ENCODE measurements at places on chromosomes 3 and 15.

GRCh38 chr3:140270329-140270728, 335.3 kb downstream of the CLSTN2 start:
- no peak for DNase-seq

DNA sequence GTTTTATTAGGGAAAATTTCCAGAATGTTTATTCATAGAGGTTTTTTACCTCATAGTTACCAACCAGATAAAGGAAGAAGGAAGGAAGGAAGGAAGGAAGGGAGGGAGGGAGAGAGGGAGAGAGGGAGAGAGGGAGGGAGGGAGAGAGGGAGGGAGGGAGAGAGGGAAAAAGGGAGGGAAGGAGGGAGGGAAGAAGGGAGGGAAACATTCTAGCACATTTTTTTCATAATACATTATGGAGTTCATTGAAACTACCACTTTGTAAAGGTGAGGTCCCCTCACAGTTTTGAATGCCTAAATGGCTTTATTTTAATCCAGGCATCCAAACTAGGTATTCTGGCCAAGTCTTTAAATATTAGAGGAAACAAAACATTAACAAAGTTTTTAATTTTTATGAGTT, 1049.1 kb downstream of the ROBO1 start:
- no peak for DNase-seq

DNA sequence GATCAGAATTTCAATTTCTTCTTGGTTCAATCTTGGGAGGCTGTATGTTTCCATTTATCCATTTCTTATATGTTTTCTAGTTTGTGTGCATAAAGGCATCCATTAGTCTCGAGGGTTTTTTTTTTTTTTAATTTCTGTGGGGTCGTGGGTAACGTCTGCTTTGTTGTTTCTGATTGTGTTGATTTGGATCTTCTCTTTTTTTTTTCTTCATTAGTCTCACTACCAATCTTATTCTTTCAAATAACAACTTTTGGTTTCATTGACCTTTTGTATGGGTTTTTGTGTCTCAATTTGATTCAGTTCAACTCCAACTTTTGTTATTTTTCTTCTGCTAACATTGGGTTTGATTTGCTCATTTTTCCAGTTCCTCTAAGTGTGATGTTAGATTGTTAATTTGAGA, 48.9 kb downstream of the MCTP2 start:
- no peak for DNase-seq

GRCh38 chr3:171833789-171834460, 9.2 kb upstream of the TMEM212 start:
- DNase-seq: no peak

- no peak for DNase-seq
These were observed 261.9 kb downstream of the GABRG3 start for GRCh38 chr15:27232876-27233275.

DNA sequence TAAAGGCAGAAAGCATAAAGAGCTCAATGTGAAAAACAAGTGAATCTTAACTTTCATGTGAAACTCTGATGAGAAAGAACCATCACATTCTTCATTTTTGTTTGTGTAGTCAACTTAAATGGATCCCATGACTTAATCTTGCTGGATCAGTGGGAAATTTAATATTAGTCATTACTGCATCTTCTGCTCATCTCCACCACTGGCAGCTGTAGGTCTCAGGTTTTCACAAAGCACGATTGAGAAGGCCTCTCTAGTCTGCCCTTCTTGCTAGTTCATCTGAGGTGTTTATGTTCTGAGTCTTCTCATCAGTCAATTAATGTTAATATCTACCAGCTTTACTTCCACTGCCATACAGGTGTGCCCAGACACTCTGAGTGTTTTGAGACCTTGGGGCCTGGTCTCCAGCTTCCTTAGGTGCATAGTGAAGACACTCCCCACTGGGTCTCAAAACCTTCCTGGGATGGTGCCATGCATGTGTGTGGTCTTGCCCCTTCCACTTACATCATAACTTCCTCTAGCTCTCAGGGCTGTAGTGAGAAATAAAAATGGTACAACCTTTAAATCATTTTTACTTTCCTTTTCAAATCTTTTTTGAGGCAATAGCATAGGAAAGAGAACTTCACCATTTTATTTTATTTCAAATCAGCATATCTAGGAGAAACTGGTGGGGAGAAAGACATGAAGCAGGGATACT, 421.6 kb upstream of the CBLB start:
- no peak for DNase-seq

DNA sequence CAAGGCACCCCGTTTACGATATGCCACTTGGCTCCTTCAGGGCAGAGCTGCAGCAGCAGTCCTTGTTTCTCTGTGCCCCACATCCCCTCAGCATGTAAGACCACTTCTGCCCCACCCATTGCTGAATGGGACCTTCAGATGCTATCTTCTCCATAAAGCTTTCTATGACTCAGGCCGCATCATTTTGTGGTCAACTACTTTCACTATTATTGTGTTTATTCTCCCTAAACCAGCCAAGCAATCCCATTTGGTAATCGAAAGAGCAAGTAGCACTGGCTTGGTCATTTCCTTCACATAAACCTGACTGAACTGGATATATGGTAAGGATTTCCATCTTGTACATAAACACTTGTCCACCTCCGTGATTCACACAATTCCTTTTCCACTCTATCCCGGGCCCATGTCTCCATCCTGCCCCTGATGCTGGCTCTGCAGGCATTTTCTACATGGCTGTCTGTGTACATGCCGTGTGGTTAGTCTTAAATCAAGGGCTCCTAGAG, 25.7 kb downstream of the LIPC start:
- DNase-seq: no peak

DNA sequence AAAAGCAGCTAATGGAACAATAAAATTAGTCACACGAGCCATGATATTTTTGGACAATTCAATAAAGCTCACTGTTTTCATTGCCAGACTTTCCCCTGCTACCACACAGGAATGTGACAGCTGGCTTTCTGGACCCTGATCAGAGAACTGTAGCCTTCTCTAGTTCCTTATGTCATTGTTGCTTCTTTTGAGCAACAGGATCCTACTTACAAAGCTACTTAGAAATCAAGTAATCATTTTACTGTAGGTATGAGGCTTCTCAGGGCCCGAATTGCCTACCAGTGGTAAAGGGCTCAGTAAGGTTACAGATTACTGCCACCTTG, 94.3 kb upstream of the AADACL2 start:
- DNase-seq: no peak

- peak; percentile 16 for DNase-seq
These were observed 641 bp downstream of the OPA1 start for GRCh38 chr3:193593668-193594030.

DNA sequence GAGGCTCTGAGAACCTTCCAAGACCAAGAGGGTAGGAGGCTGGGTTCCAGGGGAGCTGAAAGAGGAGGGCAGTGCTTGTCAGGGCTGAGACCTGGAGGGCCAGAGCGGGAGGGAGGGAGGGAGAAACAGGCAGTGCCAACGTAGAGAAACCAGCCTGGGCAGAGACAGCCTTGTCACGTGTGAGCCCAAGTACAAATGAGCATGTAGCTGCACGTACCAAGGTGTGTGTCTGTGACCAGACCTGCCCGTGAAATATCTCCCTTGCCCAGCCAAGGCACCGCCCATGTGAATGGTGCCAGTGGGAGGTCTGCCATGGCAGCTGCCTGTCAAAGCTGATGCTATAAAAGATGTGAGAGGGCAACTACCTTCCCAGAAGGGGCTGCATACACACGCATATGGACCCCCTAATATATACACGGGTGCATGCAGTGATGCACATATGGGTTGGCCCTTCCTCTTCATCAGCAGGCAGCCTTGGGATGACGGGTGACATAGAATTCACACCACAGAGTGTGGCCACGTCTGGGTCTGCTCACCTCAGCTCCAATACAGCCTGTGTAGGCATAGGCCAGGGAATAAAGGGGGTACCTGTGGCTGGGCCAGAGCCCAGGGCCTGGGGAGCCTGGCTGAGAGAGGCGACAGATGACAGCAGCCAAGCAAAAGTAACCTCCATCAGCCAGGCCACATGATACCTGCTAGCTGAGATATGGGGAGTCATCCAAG, 7.8 kb upstream of the CTDSPL start:
- no peak for DNase-seq

GRCh38 chr15:49225572-49226281, 55.7 kb downstream of the GALK2 start:
- no peak for DNase-seq

GRCh38 chr3:149221783-149222517, at the start of gene CP:
Gene CP (minus strand): TSS chr3:149221829. CDS start chr3:149221792, 37 bp downstream.
- DNase-seq: no peak

DNA sequence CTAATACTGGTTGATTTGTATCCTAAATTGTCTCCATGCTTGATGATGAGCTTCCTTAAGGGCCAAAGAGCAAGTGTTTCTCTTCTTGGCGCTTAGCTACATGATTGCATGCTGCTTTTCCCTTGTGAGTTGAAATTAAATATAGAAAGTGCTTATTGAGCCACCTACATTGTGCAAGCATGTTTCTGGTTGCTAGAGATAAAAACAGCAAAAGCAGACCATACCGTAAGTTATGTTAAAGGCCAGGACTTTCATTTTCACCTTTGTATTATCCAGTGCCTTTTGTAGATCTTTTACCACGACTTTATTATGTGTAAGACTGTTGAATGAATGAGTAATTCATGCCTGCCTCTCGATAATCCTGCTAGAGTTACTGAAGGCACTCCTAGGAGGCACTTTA, 41.9 kb upstream of the CCNB2 start:
- DNase-seq: no peak

DNA sequence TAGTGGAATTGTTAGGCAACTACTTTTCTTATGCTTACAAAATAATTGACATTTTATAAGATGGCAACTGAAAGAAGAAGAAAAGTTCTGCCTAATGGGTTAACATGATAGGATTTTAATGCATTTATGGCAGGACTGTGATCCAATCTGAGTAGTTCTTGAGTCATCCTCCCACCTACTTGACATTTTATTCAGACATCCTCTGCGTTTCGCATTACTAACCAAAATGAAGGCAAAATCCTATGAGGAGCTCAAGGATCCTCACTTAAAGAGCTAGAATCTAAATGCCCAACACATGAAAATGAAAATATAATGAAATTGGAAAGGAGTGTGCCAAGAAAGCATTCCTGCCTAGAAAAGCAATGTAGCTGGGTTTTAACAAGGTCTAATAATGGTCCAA, 581.1 kb upstream of the SEMA6D start:
- DNase-seq: no peak

DNA sequence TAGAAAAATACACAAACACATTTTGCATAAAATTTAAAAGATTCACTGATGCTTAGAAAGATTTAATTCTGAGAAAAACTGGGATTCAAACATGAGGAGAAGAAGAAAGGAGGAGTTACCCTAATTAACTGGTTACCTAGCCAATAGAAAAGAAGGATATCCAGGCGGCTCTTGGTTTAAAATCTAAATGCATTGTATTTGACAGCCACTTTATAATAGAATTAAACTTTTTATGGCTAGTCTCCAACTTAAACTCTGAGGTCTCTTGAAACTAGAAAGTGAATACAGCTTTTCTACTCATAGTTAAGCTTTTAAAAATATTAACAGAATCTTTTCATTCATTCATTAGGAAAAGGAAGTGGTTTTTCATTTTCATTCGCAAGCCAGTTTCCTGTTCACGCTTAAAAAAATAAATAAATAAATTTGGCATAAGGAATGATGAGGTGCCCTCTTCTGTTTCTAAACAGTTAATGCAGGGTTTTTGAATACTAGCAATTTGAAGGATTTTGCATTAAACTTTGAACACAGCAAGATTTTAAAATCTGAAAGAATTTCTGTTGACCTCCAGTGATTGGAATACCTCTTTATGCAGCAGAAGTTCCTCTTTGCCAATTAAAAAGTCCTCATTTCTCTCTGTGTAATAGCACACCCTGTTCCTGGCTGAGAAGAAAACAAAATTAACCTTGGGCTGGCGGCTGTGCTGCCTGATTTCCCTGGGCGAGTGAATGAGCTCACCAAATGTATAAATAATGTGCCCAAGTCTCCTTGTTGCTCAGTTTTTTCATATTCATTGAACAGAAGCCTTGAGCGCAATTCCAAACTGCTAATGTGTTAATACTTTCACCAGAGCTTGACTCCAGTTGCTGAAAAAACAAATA, 105.1 kb downstream of the ZMAT3 start:
- DNase-seq: no peak

- no peak for DNase-seq
These were observed 68.6 kb downstream of the CDC25A start for GRCh38 chr3:48119505-48120193.

DNA sequence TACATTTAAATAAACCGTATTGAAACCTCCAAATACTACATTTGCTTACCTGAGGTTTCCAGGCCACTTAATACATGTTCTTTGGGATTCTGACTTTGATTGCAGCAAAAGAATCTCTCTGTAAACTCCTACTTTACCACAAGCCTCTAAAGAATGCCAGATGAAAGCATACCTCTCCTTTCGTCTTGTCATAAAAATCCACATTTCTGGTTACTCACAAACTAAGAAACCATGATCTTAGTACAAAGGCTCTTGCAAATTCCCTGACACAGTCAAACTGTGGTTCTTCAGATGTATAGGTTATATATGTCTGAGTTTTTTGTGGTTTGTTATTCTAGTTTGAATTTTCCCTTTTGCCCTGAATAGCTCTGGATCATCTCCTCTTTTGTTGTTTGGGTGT, 188.4 kb downstream of the RAP2B start:
- no peak for DNase-seq

- DNase-seq: no peak
These were observed 470.4 kb downstream of the ROBO1 start for GRCh38 chr3:79297245-79297960.

GRCh38 chr3:71541313-71541712, 42.2 kb downstream of the FOXP1 start:
- no peak for DNase-seq

- DNase-seq: no peak
These were observed 13.8 kb downstream of the EPHB1 start for GRCh38 chr3:134808835-134809234.

- no peak for DNase-seq
These were observed 101.7 kb upstream of the TPM1 start for GRCh38 chr15:62940755-62941361.

GRCh38 chr3:46065294-46065705, 38.0 kb upstream of the XCR1 start:
- DNase-seq: peak; percentile 73

DNA sequence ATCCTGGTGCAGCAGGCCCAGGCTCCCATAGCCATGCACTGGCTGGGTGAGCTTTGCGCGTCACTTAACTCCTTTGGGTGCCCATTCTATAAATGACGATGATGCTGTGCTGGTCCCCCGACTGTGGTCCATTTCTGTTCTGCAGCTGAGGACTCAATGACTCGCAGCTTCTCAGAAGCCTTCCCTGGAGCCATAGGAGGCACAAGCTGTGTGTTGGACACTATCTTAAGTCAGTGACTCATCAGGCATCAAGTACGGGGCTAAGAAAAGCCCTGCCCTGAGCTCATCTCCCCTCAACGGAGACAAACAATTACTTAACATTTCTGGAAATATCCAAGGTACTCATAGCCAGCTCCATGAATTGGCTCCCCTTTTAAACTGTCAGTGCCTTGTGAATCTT, 13.8 kb upstream of the MUSTN1 start:
- no peak for DNase-seq
